GF-D8 (cell line): ENCODE measurements at places on chromosomes 7 and 10.

GRCh38 chr10:3106928-3107425, 39.6 kb downstream of the PFKP start:
- DNase-seq: no peak

DNA sequence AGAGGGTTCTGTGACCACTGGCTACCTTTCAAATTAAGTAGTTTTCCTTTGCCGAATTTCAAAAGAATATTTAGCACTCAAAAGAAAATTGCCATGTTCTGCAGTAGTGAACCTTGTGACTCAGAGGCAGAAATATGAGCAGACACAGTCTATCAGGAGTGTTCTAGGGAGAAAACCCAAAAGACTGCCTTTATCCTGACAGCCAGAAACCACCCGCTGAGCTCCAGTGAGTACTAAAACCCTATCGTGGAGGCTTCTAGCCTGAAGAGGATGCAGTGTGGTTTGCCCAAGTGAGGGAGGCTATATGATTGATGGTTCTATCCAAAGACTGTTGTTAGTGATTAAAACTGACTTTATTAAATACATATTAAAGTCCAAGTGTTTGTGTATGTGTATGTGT, 21.9 kb downstream of the CHRM2 start:
- no peak for DNase-seq

DNA sequence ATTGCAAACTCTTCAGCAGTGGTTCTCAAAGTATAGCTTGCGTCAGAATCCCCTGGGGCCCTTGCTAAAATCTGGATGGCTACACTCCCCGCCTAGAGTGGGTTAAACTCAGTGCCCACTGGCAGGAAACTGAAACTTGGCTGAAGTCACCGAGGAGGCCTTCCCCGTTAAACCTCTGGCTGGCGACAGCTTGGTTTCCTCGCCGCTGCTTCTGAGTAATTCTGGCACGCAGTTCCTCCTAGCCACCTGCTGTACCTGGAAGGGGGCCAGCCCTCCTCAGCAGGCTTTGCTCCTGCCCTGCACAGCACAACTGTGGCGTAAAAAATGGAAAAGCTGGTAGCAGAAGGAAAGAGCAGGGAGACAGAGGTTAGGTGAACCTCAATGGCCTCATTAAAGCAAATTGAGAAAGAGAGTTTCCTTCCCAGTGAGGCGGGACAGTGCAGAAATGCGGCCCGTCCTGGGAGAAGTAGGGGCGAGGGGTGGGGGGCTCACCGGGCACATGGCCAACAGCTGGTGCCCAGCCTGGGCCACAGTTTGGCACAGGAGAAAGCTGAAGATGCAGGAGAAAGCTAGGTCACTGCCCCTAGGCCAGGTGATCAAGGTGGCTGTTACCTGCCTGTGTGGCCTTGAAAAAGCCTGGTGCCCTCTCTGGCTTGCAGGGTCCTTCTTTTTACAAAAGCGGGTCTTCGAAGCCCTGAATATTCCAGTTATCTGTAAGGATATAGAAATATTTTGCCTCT, 46.6 kb downstream of the ALOX5 start:
- peak; percentile 98 for DNase-seq

DNA sequence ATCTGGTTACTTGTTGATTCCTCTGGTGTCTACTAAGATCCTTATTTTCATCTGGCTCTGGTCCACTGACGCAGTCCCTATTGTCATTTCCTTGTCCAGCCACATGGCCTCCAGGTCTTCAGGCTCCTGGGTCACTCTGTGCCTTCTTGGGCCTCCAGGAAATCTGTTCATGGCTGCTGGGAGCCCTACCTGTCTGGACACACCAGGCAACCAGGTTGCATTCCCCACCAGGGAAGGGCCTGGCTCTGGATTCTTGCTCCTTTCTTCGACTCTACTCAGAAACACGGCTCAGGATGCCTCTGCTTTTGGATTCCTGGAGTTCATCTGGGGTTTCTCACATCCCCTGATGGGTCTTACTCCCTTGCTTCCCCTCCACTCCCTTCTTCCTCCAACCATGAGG, 8.0 kb upstream of the PPIF start:
- DNase-seq: no peak

GRCh38 chr7:81604075-81604807, 165.6 kb downstream of the HGF start:
- DNase-seq: no peak

DNA sequence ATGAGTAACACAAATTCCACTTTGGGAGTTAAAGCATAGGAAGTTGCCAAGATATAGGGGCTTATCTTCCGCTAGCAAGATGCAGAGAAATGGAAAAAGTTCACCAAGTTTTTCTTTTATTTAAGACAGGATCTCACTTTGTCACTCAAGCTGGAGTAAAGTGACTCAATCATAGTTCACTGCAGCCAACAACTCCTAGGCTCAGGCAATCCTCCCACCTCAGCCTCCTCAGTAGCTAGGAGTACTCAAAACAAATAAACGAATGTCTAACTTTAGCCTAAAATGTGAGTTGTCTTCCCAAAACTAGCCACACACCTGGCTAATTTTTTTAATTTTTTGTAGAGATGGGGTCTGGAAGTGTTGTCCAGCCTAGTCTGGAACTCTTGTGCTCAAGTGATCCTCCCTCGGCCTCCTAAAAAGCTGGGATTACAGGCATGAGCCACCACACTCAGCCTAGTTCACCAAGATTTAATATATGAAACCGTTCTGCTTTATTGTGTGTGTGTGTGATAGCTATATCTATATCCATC, 9.9 kb downstream of the VIM start:
- DNase-seq: no peak

DNA sequence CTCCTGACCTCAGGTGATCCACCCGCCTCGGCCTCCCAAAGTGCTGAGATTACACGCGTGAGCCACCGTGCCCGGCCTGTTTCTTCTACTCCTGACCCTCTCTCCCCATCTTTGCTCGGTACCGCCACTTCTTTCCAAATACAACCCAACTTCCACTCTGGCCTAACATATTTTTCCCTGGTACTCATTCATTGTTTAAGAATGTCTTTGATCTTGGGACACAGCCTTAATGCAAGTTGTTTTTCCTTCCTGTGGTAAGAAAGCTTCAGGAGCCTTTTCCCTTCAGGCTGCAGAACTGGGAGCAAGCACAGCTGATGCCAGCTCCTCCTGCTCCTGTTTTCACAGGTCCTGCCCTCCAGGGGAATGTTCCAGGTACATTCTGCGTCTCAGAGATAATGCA, 13.7 kb downstream of the CALML3 start:
- DNase-seq: no peak
